ENCODE measurements at places on chromosomes 2 and 18.

DNA sequence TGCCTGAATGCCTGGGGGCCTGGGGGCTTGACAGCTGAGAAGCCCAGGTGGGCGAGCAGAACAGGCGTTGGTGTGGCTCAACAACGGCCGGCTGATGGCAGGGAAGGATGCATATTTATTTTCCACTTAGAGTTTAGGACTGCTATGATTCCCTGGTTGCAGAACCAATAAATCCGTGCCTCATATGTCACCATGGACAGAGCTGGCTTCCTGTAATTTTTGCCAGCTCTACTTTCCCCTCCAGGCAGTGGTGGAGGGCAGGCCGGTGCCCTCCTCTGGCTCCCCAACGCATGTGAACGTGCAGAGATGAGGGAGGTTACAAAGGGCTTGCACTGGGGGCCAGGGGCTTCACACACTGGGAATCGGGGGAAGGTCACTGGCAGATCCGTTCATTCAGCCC, 18.2 kb downstream of the SAG start:
- DNase-seq, result no peak

- no peak for DNase-seq
These were observed 65.1 kb upstream of the TGIF1 start for GRCh38 chr18:3384664-3385563.

DNA sequence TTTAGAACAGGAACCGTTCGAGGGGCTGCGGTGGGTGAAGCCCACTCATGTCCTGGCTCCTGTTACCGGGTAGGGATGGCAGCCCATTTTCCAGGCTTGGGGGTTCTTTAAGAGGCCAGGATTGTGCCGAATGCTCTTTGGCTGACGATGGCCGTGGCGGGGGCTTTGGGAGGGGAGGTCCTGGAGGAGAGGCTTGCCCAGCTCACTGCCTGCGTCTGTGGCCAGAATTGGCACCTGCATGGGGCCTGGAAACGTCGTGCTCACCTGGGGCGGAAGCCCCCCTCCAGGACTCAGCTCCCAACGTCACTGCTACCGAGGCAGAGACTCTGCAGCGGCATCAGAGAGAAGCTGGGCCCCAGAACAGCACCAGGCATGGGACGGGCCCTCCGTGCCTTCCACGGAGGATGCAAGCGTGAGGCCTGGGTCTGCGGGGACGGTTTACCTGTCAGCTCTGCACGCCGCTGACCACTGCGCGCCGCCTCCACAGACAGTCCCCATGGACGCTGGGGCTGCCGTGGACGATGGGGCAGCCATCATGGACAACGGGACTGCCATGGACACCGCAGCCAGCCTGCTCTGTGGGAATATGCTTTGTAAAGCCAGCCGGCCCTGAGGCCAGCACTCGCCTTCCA, 82.9 kb downstream of the NFATC1 start:
- DNase-seq, result no peak

DNA sequence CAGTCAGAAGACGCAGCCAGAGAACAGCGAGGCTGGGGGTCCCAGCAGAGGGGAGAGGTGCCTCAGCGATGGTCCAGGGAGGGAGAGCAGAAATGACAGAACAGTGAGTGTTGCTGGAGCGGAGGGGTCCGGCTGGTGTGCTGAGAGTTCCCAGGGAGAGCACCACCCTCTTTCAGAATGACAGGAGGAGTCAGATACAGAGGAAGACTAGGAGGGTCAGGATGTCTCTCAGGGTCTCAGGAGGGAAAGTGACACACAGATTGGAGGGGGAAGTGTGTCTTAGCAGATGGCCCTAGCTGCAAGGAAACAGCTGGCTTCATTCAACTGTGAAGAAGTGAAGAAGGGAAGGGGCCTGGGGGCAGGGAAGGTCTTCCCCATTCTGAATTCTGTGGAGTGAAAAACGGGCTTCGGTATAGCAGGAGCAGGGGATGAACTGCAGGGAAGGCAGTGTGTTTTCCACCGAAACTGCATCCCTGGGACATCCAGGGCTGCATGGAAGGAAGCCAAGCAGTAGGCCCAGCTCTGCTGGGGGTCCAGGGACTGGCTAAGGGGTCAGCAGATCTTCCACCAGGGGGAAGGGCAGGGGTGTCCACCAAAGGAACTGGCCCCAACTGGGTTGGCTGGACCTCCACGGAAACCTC, 90.0 kb upstream of the OTOS start:
- DNase-seq, result no peak

DNA sequence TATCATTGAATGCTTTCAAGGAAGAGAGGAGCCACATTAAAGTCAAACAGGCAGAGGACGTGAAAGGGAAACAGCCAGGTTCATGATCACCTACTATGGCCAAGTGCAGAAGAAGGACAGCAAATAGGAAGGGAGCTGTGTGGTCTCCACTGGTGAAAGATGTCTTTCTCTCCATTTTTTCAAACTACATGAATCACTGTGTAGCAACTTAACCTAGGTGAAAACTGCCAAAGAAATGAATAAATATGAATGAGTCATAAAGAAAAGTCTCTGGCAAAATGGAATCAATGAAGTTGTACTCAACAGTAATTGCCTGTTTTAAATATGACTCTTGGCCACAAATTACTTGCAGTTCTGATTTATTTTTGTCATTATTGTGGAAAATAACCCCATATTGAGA, 452.6 kb upstream of the PKDCC start:
- no peak for DNase-seq

Data from tongue (tissue), 3 donors.